CD4-positive, alpha-beta T cell treated with Interleukin-10 for 1 hour (primary cell): ENCODE measurements at places on chromosomes 11 and 22.

- no peak for DNase-seq
These were observed 22.2 kb downstream of the TREH start for GRCh38 chr11:118657238-118657637.

DNA sequence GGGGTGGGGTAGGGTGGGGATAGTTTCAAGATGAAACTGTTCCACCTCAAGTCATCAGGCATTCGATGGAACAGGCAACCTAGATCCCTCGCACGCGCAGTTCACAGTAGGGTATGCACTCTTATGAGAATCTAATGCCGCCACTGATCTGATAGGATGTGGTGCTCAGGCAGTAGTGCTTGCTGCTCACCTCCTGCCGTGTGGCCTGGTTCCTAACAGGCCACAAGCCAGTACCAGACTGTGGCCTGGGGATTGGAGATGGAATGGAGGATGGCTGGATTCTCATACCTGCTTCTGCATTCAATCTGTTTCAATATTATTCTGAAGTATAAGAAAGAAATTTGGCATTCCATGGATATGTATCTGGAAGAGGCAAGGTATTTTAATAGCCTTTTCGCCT is 73.1 kb downstream of the RBFOX2 start:
- DNase-seq: no peak

- DNase-seq: no peak
These were observed 5.4 kb upstream of the OR51A2 start for GRCh38 chr11:4960877-4961276.

DNA sequence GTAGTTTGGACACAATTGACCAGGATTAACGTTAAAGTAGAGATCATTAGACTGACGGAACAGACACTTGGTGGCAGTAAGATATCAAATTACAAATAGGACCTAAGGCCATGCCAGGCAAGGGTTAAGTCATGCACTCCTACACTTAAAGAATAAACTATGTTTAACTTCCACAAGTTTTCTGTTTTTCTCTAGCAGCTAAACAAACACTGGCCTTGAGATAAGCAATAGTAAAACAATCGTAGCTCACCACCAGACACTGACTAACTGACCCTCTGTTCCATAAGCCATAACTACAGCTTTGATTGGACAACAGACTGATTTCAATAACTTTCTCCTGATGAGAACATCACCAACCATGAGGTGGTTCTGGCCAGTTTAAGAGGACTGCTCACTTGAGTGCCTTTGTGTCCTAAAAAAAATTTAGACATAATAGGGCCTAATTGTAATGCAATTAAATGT is 2.0 kb upstream of the CEP126 start:
- no peak for DNase-seq

GRCh38 chr11:73229321-73229895 is 11.3 kb downstream of the P2RY2 start:
- no peak for DNase-seq
